ENCODE measurements at places on chromosomes 11 and 22.

- no peak for DNase-seq
These were observed 123.8 kb upstream of the NTM start for GRCh38 chr11:131246663-131247062.

- DNase-seq = no peak
These were observed 54.2 kb downstream of the CLPB start for GRCh38 chr11:72380132-72380503.

GRCh38 chr11:130369141-130369691 is 54.5 kb upstream of the ZBTB44 start:
- no peak for DNase-seq

GRCh38 chr11:78290293-78291176 is 101.8 kb downstream of the USP35 start:
- no peak for DNase-seq

GRCh38 chr22:26648011-26648497 is 9.3 kb upstream of the MIAT start:
- DNase-seq = no peak

DNA sequence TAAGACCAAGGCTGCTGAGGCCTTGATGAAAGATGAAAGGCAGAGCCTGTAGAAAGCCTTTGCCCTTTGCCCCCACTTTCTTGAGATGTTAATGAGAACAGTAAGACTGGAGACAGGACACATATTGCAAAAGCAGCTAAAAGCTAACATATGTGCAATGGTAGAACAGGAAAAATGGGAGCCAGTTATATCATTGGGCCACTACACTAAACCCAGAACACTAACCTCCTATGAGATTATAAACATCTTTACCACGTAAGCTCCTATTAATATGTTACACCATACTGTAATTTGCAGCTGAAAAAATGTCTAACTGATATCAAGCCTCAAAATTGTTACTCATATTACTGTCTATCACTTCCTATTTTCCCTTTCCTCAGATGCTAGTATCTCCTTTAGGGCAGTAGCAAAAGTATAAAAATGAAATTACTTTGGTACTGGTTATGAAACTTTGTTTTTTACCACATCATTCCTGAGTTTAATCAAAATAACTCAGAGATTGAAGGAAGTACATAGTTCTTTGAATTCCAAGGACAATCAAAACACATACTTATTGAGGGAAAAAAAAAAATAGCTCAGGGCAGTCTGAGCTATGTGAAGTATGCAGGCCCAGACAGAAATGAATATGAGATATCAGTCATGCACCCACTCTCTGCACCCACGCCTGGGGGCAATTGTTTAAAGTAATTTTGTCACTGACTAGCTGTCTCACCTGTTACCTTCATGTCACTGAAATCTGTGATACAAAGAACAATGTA is 9.1 kb downstream of the HPS5 start:
- DNase-seq = no peak

DNA sequence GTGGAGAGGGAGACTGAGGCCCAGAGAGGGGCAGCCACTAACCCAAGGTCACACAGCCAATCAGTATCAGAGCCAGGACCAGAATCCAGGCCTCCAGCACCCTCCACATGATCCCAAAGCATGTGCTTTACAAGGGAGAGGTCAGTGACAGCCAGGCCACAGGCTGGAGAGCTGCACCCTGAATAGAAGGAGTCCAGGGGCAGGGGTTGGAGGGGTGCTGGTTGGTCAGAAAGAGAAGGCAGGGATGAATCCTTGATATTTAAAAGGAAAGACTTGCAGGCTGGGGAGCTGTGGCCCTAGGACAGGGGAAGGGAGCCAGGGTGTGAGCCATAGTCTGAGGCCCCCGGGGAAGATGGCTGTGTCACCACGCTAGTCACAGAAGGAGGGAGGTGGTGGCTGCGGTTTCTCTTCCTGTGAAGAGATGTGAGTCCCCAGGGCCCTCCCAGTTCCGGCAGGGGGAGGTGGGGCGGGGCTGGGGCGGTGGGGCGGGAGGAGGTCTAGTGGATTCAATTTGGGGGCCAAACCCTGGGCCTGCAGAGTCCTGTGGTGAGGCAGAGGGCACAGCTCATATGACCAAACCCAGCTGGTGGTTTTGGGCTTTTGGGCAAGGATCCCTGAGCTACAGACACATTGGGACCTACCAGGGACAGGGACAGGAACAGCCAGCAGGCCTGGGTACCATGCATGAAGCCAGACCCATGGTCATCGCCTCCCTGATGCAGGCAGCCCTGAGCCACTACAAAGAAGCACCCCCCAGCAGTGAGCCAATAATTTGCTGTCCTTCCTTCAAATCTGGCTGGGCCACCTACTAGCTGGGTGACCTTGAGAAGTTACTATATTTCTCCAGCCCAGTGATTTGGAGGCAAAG is 14.0 kb downstream of the RAC2 start:
- DNase-seq = peak; percentile 92

DNA sequence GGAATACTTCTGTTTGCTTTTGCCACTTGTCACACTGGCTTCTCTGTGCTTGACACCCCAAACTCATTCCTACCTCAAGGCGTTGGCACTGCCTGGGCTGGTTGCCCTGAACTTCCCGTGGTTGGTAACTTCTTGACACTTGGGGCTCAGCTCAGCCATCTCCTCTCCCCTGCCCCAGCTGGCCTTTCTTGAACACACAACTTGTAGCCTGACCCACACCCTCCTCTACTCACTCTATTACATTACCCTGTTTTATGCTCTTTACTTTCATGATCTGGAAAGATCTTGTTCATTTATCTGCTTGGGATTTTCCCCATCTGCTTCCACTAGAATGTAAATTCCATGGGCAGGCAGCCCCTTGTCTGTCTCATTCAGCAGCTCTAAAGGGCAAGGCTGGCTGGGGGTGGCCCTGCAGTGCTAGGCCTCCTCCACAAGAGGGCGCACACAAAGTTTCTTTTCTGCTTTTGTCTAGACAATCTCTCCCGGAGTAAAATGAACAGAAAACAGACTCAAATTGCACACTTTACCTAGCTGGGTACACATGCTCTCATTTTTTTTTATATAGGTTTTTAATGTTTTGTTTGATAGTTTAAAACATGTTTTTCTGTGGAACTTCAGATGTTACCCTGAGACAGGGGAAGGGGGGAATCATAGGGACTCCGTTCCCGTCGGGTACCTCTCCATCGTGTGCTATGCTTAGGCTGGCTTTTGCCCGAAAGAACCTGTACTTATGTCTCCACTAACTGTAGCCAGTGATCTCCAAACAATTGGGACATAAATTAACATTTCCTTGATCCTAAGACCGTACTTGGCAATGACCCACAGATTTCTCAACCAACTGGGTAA is 16.4 kb upstream of the MRGPRX2 start:
- DNase-seq = peak; percentile 45

- no peak for DNase-seq
These were observed 59.4 kb upstream of the TOP3B start for GRCh38 chr22:22042009-22042408.

GRCh38 chr11:113521737-113522517 is 46.7 kb upstream of the DRD2 start:
- no peak for DNase-seq

- no peak for DNase-seq
These were observed 18.5 kb downstream of the GRK3 start for GRCh38 chr22:25582946-25583345.

- no peak for DNase-seq
These were observed 92.0 kb downstream of the TMPRSS5 start for GRCh38 chr11:113614097-113614496.

- DNase-seq = no peak
These were observed 3.7 kb upstream of the PACSIN2 start for GRCh38 chr22:43018615-43019014.

DNA sequence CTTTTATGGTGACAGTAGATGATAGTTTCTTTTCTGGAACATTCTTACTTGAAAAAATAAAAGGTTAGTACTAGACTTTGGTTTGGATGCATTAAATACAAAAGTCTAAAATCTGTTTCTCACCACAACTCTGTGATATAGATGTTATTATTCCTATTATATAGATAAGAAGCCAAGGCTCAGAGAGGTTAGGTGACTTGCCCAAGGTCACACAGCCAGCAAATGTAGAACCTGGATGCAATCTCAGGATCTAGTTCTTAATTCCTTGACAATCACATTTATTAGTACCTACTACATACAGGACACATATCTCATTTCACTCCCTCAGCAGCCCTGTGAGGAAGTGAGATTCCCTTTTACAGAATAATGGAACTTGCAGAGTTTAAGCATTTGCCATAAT is 26.3 kb upstream of the SMCO4 start:
- DNase-seq = no peak

- no peak for DNase-seq
These were observed 23.7 kb downstream of the MED15 start for GRCh38 chr22:20531154-20531403.

DNA sequence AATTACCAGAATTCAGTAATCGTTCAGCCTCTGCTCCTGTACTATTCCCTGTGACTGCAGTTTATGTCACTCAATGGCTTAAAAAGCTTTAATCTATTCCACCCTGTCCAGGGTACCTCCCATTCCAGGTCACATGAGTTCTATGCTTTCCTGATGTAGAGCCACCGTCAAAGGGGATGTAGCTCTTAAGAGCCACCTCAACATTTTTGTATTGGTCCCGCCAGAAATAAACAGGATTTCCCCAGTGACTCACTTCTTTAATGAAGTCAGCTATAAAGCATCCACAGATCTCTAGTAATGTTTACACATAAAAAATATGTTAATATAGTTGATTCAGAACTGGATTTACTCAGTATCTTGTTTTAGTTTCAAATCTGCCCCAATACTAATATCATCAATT is 1.3 kb upstream of the OR8D1 start:
- no peak for DNase-seq

- DNase-seq = no peak
These were observed 724.5 kb upstream of the RAG2 start for GRCh38 chr11:37322333-37323194.

DNA sequence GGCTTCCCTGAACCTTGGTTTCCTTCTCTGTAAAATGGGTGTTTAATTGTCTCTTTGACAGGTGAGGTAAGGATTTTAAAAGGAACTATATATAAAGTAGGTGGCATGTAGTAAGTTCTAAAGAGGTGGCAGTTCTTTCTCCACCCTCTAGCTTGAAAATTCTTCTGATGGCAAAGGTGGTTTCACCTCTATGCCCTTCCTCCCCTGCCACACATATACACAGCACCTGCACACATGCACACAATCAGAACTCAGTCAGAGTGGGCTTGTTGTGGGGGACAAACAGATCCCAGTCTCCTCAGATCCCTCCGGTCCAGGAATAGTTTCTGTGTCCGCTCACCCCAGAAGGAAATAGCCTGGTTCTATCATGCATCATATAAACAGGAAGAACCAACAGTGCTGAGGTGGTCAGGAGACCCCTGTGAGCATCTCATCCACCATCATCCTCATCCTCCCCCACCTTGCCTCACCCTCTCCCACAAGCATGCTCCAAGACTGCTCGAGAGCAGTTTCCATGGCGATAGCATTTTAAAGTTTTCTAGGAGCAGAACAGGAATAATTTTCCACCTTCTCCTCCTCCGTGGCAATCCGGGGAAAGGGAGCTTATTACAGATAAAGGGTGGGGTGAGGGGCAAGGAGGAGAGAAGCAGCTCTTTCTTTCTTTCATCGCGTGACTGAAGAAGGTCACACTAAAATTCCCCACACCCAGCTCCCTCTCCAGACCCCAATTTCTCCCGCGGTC is 123.6 kb downstream of the CHST1 start:
- DNase-seq = no peak

- DNase-seq = no peak
These were observed 141.2 kb downstream of the CSNK2A3 start for GRCh38 chr11:11211888-11212287.

- DNase-seq = no peak
These were observed 27.6 kb downstream of the SLC6A5 start for GRCh38 chr11:20627026-20627425.

- no peak for DNase-seq
These were observed 6.9 kb upstream of the POLDIP3 start for GRCh38 chr22:42621505-42622002.

GRCh38 chr11:74388678-74389327 is 9.4 kb downstream of the PGM2L1 start:
- peak; percentile 42 for DNase-seq

DNA sequence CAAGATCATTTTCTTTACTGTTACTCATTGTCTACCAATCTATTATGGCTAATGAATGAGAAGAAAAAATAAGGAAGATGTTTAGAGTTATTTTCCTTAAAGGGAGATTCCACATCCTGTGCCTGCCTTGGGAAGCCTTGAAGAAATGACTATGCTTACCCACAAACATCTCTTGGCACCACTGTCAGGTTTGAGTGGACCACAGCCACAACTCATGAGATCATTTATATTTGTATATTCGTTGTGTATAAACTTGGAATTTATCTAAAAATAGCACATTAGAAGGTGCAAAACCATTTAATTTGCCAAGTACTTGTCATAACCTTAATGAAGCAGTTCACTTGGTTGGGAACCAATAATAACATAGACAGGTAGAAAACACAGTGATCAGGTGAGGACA is 740.8 kb downstream of the DLG2 start:
- DNase-seq = no peak

GRCh38 chr22:46547883-46548244 is 10.4 kb upstream of the CELSR1 start:
- DNase-seq = no peak

GRCh38 chr11:98107736-98108135 is 913.0 kb upstream of the CNTN5 start:
- no peak for DNase-seq

- DNase-seq = no peak
These were observed 1298.0 kb upstream of the RAG2 start for GRCh38 chr11:37896016-37896415.

GRCh38 chr22:48781868-48782267 is 1045.8 kb downstream of the BRD1 start:
- no peak for DNase-seq

DNA sequence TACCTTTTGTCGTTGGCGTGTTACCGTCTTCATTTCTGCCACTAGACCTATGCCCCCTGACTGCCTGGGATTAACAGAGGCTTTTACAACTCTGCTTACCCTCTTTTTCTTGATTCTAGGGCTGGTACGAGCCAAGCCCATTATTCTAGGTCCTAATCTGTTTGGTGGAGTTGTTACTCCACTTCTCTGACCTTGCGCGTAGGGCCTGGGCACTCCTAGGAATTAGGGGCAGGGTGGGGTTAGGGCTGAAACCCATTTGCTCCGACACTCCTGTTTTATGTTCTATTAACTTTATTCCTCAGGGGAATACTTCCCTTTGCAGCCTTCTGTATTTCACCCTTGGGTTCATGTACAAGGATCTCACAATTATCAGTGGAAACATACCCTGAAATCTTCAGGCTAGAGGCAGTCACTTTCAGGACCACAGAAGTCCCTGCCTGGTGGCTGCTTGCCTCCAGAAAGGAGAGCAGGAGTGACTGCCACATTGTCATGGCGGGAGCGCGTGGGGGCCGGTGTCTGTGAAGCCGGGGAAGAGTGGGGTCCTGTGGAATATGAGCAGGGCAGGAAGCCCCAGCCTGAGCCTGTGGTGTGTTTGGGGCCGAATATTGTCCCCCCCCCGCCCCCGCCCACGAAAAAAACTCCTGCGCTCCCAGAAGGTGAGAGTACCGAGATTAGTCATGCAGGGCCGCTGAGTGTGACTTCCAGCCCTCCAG is 731 bp upstream of the SLC37A2 start:
- no peak for DNase-seq

DNA sequence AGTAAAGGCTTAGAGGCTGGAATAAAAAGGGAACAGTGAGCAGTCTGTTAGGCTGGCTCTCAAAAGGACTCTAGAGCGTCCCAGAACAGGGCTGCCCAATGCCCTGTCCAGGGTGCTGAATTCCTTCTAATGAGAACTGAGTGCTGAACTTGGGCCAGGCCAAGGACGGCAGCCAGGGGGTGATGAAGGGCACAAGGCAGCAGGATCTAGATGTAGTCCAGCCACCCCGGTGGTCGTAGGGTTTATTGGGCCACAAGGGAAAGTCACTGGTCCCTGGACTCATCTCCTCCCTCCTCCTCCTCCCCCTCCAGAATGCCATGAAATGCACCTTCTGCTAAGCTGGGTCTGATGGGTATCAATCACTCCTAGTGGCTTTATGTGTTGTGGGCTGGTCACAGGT is 19.2 kb downstream of the NPTXR start:
- DNase-seq = no peak

Measured in T-helper 1 cell (primary cell).